ENCODE measurements at places on chromosomes 2 and 18. TPM values are rescaled to one million over a fixed set of nuclear protein-coding genes. Genes with fewer than 3 reads are reported as not detected.

GRCh38 chr2:79065201-79065600 lies 22.6 kb downstream of the REG1B start:
- no peak for DNase-seq

SH2D6 gene
- 0.64 TPM for total RNA-seq

COL3A1 gene
- total RNA-seq: 458 TPM

GRCh38 chr2:61014763-61015162 lies 2.8 kb upstream of the PEX13 start:
- no peak for DNase-seq

TNFRSF11A gene
- 0.75 TPM for total RNA-seq

ABHD1 gene
- not detected for total RNA-seq

PDCD1 gene
- not detected for total RNA-seq

- DNase-seq: peak; percentile 40
Observed at GRCh38 chr2:27379836-27380625, 503 bp downstream of the ZNF513 start.

GRCh38 chr2:84889332-84889731 lies 8.4 kb upstream of the TRABD2A start:
- no peak for DNase-seq

DNA sequence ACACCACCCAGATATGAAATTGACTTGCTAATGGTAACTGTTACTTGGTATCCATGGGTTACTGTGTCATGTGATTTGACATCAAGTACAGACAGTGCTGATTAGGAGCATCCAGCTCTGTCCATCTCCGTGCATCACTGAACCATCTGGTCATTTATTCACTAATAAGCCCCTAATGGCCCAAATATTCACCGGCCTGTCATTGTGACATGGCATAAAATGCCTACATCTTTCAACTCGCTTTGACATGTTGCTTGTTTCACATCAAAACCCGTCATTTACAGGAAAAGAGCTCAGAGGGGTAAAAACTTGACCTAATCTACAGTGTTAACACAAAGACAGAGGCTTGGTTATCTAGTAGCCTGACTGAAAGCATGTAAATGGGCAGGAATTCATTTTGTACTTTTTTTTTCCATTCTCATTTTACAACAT lies 308.9 kb upstream of the ATP5MC3 start:
- no peak for DNase-seq

DNA sequence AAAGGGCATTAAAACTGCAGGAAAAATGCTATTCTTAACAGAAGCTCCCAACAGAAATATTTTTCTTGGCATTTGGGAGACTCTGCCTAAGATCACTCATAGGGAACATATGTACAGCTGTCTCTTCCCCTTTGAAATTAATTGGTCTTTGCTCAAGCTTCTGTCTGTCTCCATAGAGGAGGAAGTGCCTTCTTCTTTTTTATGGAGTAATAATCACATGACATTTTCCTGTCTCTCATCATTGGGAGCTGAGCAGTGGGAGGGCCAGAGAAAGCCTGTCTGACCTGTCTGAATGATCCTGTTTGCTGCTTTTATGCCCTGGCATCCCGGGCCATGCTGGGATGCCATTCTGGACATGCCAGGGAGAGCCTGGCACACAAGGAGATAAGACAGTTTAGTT lies 145.6 kb downstream of the AQP4 start:
- DNase-seq: no peak

DNA sequence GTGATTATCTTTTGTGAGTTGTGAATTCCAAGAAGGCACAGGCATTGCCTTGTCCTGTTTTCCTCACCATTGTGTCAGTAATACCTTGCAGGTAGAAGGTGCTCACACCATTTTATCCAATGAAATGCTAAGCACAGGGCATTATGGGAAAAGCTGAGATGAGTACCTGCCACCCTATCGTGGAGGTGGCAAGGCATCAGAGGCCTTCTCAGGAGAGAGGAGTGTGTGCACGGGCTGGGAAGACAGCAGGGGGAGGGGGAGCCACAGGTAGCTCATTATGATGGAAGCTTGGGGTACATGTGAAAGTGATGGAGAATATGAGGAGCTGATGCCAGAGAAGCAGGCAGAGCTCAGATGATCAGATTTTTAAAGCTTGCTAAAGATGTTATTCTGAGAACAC lies 69.5 kb downstream of the ASAP2 start:
- no peak for DNase-seq

KCNS3 gene
- total RNA-seq: 1.7 TPM

GRCh38 chr2:40352703-40353099 lies 99.2 kb downstream of the SLC8A1 start:
- DNase-seq: no peak

DNA sequence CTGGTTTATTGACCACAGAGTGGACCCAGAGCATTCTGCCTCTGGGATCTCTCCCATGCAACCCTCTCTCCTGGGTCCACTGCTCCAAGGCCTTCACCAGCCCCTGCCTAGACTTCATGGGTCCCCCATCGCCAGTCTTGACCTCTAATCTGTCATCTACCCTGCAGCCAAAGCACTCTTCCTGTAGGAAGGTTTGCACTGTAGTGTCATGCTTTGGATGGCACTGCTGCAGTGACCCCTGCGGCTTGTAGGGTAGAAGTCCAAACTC lies 41.7 kb downstream of the MYO7B start:
- DNase-seq: no peak

- DNase-seq: no peak
Observed at GRCh38 chr18:28606686-28607085, 429.8 kb upstream of the CDH2 start.

PTPRN gene
- 88.2 TPM for total RNA-seq

DNA sequence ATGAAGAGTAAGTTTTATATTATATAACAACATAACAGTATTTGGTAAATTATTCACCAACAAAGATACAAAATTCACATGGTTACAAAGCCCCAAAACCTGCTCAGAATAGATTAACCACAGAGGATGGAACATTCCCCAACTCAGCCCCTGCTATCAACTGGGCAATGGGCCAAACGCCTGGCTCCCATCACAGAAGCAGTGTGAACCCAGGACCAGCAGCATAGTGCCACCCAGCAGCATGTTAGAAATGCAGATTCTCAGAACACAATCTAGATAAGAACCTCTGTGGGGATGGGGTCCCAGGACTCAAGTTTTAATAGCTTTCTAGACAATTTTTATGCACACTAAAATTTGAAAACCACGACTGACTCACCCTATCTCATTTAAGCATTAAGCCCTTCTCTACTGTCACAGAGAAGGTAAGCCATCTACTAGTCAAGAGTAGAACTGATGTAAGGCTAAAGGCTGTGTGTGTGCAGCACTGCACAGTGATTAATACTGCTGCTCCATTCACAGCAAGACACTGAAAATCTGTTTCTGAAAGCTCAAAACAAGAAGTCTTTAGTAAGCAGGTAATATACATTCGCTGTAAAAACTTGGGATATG lies 15.2 kb downstream of the AFG3L2 start:
- no peak for DNase-seq

DNA sequence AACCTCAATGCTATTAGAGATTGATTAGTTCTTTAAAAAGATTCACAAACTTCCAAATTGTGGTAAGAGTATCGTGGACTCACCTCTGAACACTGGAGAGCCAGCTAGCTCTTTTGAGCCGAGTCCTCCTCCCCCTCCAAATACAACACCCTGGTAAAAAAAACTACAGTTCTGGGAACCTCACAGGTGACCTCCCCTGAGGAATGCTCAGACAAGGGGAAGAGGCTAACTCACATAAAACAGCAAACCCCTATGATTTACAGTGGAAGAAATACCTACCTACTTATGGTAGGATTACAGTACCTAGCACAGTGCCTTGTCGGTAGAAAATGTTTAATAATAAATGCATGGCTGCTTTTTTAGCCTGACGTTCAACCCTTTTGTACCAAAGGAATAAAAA lies 8.4 kb downstream of the ZNF24 start:
- DNase-seq: no peak

GRCh38 chr2:109382951-109383350 lies 230.8 kb downstream of the SEPTIN10 start:
- DNase-seq: peak; percentile 58

- no peak for DNase-seq
Observed at GRCh38 chr2:198913394-198914152, 544.2 kb downstream of the SATB2 start.

DNA sequence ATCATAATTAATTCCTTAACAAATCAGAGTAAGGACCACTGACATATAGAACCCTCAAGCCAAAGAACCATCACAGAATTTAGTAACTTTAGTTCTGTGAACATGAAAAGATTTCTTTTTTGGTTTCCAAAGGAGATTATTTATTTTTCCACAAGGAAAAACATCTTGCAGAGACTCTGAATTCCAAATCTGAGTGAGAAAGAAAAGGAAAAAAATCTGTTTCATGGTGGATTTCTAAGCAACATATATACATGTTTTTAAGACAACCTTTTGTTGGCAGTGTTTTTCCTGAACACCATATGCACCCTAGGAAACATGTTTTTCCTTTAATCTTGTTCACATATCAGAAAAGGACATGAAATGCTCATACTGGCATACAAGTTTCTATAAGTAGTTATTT lies 149.8 kb downstream of the AGPS start:
- DNase-seq: no peak

EML6 gene
- 0.23 TPM for total RNA-seq

MAP2 gene
- 15.9 TPM for total RNA-seq

GRCh38 chr2:34912084-34912483 lies 1313.0 kb upstream of the FAM98A start:
- DNase-seq: no peak

DNA sequence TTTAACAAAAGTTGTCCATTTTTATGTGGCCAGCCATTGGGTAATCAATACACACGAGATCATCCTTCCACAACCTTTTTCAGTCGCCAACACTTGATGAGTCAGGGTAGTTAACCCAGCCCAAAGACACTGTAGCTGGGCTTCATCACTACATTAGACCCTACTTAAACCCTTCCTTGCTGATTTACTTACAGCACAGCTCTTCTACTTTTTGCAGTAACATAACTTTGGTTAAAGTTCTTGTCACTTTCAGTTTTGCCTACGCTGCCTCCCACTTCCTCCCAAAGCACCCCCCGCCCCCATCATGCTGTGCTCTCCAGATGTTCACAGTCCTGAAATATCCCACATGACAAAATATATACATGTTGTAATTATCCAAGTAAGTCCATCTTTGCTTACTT lies 103.6 kb downstream of the CDK15 start:
- DNase-seq: peak; percentile 68

CDH2 gene
- 326 TPM for total RNA-seq

ABCA12 gene
- 4.4 TPM for total RNA-seq

SCYGR4 gene
- not detected for total RNA-seq

- no peak for DNase-seq
Observed at GRCh38 chr2:69858261-69858660, 28.8 kb downstream of the GMCL1 start.

RPL37A gene
- total RNA-seq: 2,566 TPM

GRCh38 chr2:40199771-40200170 lies 252.1 kb downstream of the SLC8A1 start:
- DNase-seq: peak; percentile 19

- no peak for DNase-seq
Observed at GRCh38 chr2:120233292-120233691, 10.1 kb upstream of the TMEM185B start.

DNA sequence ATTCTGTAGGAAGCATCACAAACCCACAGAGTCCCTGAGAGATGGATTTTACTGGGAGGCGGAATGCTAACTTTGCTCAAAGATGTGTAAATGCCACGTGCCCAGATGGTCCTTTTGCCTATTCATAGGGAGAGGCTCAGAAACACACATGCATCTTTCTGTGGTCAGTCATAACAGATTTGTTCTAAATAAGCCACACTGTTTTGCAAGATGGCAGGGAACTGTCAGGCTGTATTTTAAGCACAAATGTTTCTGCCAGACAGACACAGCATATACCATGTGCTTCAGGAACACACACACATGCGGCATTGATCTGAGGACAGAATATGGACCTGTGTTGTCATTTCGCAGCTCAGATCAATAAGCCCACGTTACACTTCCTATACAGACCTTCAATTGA lies 312.0 kb downstream of the GPD2 start:
- no peak for DNase-seq

ZC3H15 gene
- total RNA-seq: 76.4 TPM

DNA sequence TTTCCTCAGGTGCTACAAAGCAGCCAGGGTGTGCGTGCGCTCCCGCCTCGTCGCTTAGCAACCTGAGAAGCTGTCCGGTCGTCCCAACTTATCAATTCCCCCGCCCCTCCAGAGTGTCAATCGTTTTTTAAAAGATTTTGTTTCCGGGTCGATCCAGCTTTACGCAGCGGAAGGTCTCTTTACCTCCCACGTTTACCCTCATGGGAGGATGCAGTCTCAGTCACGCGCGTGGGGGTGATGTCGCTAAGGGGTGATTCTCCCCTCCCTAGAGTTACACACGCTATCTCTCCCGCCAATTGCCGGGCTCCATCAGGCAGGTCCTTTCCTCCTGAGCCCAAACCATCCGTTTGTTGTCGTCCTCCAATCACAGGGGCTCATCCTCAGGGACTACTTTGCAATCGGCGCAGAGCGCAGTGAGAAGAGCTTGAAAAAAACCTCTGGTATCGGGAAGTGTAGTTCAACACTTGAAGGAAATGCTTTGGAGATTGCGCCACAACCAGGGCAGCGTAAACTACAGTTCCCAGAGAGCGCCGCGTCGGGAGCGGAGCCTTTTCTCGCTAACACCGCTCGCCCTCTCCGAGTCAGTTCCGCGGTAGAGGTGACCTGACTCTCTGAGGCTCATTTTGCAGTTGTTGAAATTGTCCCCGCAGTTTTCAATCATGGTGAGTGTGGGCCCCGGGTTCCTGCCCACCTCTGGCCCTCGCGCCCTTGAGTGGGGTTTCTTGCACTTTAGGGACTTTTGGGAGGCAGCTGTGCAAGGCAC lies at the start of the genes MDH1 and WDPCP:
MDH1 (plus strand) TSS at position 579 of the 763 bp plus-strand sequence; CDS start at position 660, 81 bp downstream.
WDPCP (minus strand) TSS at position 93 of the 763 bp plus-strand sequence. CDS start 206 bp downstream, outside the sequence.
- DNase-seq: peak; percentile 100

ITGA6 gene
- 35.3 TPM for total RNA-seq

SPATS2L gene
- total RNA-seq: 192 TPM

DNA sequence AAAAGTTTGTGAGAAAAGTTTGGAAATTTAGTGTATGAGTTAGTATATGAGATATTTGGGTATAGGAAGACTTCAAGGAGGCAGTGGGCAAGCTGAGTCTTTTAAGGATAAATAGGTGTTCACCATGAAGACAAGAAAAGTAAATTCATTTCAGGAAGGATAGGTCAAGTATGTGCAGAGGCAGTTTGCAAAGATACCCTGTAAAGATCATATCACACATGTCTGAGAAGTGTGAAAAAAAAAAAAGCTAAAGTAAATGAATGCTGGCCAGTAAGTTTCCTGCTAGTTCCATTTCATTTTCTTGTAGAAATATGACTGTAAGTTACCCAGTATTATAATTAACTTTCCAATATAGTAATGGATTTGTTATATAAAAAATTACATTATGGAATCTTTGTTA lies 131.0 kb downstream of the PHLPP1 start:
- no peak for DNase-seq

DNA sequence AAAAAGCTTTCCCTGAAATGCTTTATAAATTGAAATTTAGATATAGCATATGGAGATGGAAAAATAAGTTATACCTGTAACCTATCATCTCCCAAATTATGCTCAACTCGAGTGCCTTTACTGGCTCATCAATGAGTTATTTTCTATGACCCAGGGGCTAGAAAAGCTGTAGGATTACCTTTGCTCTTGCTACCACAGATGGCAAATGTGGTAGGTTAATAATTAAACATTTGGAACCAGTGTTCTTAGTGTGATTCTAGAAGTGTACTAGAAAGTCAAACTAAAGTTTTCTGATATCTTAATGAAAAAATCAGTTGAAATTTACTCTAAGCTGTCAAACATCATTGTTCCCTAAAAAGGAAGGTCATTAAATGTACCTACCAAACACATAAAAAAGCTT lies 22.5 kb downstream of the ALS2 start:
- DNase-seq: no peak

Data from astrocyte (in vitro differentiated cells and primary cell).